ENCODE measurements at places on chromosomes 2 and 18.

GRCh38 chr2:12661489-12661888, 55.2 kb upstream of the TRIB2 start:
- no peak for DNase-seq

- no peak for DNase-seq
Measured at GRCh38 chr18:24212939-24213338, 74.1 kb downstream of the CABYR start.

- no peak for DNase-seq
Measured at GRCh38 chr2:229254206-229254605, 16.9 kb downstream of the PID1 start.

GRCh38 chr18:47191961-47192360, 15.8 kb upstream of the IER3IP1 start:
- DNase-seq = no peak

DNA sequence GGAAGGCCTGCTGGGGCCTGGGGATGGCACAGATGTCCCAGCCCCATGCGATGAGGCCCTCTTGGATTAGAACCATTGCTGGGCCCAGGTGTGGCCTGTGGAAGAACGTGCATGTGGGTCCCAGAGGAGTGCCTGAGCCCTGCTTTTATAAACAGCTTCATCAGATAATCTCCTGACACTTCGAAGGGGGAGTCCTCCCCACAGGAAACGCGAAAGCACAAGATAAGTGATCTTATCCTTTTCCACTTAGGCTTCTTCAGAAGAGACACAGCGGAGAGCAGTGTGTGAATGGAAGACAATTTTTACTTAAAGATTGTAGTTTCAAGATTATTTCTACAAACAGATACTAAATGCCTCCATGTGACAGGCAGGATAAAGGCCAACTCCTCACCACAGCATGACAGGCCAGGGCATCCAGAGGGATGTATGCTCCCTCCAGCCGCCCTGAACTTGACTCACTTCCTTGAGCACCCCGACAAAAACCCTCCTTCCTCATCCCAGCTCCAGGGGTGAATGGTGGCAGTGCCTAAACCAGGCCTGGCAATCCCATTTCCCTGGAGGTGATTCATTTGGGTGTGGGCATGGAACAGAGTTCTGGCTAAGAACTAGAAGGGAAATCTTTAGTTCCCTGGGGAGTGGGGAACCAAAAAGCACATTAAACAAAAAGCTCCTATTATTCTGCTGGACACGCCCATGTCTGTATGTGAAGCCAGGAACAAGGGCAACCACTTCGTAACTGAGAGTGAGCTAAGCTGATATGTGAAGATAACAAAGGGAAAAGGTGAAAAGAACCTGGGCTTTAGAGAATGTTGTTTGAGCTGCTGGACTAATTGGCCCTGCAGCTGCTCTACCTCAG, 56.2 kb upstream of the TMEM163 start:
- DNase-seq = no peak

DNA sequence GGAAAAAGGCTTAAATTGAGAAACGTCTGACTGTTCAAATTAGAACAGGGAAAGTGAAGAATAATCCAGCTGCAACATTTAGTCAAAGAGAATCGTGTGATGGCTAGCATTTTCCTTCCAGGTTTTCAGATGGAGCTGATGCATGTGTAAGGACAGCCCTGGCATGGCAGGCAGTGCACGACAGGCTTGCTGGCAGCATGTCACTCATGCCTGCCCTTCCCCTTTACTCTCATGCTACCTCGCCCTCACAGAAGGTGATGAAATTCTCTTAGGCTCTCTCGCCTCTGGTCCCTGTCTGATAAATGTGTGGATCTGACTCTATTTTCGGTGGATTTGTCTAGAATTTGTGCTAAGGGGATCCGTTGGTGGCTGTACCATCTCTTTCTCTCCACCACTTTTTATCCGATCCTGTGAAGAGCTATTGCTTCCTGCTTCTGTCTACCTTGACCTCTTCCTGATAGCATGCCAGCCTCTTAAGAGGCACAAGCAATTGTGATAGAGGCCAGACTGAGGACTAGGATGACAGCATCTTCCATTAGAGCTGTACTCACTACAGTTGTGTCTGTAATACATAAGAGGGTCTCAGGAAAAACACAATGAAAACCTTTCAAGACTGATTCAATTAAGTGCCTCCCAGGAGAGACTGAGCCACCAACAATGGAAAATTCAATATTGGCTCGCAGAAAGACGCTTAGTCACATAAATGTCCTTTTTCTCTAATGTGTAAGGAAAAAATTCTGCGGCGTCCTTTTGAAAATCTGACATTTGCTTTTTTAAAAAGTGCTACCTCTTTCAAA, 65.6 kb upstream of the NOSTRIN start:
- no peak for DNase-seq

DNA sequence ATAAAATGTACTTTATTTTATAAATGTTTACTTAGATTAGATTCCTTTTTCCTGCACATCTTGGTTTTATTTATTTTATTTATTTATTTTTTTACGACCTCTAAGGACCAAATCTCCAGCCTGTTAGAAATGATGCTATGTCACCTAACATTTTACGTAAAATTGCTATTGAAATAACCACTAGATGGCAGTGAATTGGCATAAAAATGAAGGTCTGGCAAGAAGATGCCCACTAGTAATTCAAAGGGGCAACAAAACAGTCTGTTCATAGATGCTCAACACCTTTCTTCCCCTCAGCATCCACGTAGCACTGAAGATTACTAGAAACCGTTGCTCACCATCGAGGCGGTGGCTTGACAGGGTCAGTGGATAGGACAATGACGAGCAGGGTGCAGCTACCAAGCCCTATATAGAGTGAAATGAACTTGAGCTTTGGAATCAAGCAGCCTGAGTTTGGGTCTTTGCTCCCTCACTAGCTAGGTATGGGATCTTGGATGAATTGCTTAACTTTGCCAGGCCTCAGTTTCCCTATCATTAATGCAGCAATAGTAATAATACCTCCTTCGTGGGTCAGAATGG, 128.7 kb upstream of the L3MBTL4 start:
- no peak for DNase-seq

DNA sequence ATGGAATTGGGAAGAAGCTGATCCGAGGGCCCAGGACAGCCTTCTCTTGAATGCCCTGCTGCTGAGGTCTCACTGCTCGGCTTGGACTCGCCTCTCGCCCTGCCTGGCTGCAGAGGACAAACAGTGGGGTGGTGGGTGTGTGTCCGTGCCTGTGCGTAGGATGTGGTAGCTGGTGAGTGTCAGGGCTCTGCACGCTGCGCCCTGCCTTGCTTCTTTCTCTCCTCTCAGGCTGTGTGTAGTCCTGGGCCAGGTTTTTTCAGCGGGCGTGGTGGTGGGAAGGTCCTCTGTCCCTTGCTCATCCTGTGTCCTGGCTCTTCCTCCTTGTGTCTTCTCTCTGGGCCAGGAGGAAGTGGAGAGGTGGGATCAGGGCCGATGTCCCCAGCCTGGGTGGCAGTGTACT, 44.8 kb downstream of the RRM2 start:
- no peak for DNase-seq

GRCh38 chr2:238644095-238645081, 203.5 kb upstream of the TWIST2 start:
- no peak for DNase-seq

DNA sequence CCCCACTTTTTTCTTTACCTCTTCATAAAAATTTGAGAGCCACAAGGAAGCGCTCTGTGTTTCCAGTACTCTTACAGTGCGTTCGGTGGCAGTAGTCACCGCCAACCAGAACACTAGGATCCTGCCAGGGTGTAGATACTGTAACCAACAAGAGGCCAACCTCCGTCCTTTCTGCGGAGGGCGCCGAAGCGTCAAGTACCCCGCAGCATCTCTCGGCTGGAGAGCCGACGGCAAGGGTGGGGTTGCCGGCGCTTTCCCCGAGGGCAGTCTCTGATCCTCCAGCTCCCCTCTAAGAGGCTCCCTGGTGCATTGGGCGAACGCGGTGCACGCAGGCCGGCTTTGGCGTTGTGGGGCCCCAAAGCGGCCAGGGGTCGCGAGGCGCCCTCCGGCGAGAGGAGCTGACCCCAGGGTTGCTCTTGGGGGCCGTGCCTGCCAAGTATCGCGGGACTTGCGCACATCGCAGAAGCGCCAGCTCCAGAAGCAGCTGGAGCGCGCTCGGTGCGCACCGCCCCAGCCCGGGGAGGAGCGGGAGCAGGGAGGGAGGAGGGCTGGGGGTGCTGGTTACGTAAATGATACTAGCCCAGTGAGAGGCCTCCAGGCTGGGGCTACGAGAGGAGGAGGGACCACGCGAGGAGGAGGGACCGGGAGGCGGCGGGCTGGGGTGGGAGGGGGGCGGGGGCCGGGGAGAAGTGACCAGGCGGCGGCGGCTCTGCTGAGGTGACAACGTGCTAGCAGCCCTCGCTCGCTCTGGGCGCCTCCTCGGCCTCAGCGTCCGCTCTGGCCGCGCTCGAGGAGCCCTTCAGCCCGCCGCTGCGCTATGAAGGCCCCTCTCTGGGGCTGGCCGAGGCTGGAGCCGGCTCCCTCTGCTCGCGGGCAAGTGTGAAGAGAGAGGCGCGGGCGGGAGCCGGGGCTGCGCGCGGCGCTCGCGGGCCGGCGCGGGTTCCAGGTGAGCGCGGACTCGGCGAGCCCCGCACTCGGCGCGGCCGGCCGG, at the start of gene GALNT13:
Gene GALNT13, plus strand, starts transcription at position 692 of the 991 bp plus-strand sequence.
- DNase-seq = no peak

DNA sequence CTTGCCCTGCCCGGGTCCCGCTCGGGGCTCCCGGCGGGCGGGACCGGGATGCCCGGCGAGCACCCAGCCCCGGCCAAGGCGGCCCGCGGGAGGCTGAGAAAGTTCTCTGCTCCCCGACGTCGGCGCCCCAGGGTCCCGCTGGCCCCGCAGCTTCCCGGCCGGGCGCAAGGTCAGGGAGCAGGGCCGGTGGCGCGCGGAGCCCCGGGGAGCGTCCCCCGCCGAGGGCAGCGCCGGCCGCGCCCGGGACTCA, 331 bp downstream of the SERPINE2 start:
- DNase-seq = no peak

DNA sequence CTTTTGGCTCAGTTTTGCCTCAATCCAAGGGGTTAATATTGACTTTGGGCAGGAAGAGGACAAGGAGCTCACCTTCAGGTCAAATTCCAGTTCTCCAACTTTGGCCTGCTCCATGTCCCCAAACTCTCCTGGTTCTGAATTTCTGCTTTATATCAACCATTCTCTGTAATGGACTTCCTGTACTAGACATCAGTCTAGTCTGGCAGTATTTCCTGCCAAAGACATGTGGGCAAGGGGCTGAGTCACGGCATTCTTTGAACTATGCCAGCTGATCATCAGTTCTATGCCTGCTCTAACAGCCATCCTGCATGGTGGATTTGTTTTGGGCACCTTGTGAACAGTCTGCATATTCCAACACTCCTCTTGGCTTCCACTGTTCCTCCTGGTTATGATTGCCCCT, 199.4 kb downstream of the ZEB2 start:
- peak; percentile 24 for DNase-seq

- no peak for DNase-seq
Measured at GRCh38 chr2:140550821-140551220, 1580.0 kb downstream of the LRP1B start.

- no peak for DNase-seq
Measured at GRCh38 chr2:24237313-24237712, 62.5 kb downstream of the FAM228A start.

DNA sequence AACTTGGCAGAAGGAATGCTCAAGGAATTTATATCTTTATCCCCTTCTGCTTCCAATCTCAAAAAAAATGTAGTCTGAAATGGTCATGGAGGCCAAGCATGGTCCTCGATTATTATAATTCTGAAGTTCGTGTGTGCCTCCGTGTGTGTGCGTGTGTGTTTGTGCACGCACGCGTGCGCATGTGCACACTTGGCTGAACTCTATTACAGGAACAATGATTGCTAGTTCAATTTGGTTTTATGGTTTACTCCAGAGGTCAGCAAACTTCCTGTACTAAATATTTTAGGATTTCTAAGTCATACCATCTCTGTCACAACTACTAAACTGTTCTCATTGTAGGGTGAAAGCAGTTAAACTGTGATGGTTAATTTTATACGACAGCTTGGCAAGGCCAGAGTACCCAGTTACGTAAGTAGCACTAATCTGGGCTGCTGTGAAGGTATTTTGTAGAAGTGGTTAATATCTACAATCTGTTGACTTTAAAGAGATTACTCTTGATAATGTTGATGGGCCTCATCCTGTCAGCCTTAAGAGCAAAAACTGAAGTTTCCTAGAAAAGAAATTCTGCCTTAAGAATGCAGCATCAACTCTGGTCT, 5.8 kb upstream of the MARCHF7 start:
- no peak for DNase-seq

DNA sequence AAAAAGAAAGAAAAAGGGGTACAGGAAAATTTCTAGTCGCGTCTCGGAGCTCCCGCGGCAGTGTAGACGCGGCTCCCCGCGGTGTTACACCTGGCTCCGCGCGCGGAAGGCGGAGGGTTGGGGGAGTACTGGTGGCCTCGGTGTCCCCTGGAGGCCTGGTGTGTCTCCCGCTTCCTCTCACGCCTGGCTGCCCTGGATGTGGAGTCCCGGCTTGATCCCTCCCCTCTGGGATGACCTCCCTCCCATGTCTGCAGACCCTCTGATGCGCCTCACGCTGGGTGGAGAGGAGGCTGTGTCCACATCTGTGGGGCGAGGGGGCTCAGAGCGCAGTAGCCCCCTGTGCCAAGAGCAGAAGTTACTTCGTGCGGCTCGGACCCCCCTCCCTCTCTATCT, 1.2 kb downstream of the KIF5C start:
- DNase-seq = no peak

DNA sequence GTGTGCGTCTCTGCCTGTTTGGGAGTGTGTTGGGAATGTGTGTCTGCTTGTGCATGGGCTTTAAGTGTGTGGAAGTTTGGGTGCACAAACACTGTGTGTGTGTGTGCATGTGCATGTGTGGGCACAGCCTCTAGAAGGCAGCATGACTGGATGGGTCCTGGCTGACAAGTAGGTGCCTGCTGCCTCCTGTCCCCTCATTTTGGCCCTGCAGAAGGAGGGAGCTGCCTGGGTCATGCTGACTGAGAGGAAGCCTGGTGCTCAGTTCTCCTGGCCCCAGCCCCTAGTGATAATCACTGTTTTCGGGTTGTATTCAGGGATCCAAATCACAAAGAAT, 34.1 kb downstream of the GLI2 start:
- DNase-seq = no peak

DNA sequence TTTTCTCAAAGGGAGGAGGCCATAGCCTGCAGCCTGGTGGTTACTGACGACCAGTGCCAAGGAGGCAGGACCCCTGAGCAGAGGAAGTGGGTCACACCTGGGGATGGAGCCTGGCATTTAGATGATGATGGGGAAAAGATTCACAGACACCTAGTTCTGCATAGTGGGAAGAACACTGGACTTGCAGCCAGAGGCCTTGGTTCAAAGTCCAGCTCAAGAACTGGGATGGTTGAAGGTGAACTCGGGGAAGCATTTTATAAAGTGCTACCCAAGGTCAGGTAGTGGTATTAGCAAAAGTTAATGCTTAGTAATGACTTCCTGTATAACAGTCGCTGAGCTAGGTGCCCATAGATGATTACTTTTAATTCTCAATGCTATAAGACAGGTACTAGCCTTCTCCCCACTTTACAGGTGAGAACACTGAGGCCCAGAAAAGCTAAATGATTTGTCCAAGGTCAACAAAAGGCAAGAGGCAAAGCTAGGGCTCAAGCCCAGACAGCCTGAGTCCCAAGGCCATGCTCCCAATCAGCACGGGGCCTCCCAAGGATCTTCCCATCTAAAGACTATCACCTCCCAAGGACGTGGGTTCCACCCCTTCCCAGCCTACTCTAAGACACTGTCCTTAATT, 134.4 kb downstream of the TNS1 start:
- no peak for DNase-seq

Data from activated CD8-positive, alpha-beta memory T cell treated with anti-CD3 and anti-CD28 coated beads for 1 hour (primary cell).